ENCODE measurements at places on chromosomes 7 and 10. TPM values are rescaled to one million over a fixed set of nuclear protein-coding genes. Genes with fewer than 3 reads are reported as not detected.

The NKX2-3 gene
- not detected for total RNA-seq

The NUTM2B gene
- total RNA-seq: 0.73 TPM

The GIMAP8 gene
- total RNA-seq: not detected

The UBTD1 gene
- total RNA-seq: 15.8 TPM

The ABCB1 gene
- total RNA-seq: 0.20 TPM

The NAT16 gene
- not detected for total RNA-seq

The GIMAP2 gene
- 1.4 TPM for total RNA-seq

The NXPH1 gene
- not detected for total RNA-seq

The BLNK gene
- not detected for total RNA-seq

The MINDY4 gene
- 14.7 TPM for total RNA-seq

The ZNF727 gene
- 1.8 TPM for total RNA-seq

The SPRN gene
- 0.37 TPM for total RNA-seq

The NEURL1 gene
- total RNA-seq: 0.39 TPM

The MORN4 gene
- total RNA-seq: 3.7 TPM

The PAOX gene
- 4.8 TPM for total RNA-seq

The LLCFC1 gene
- not detected for total RNA-seq

The TLL2 gene
- under 0.01 TPM for total RNA-seq

The PNLIPRP2 gene
- not detected for total RNA-seq

The CUL2 gene
- total RNA-seq: 29.3 TPM

The NUTM2E gene
- total RNA-seq: not detected

The CLCN1 gene
- not detected for total RNA-seq

The ANKRD26 gene
- total RNA-seq: 12.7 TPM

The RPEL1 gene
- 0.37 TPM for total RNA-seq

The SEPHS1 gene
- total RNA-seq: 29.1 TPM

The ZNF467 gene
- 0.20 TPM for total RNA-seq

The TMEM176B gene
- total RNA-seq: not detected

The SPDYE17 gene
- not detected for total RNA-seq

The FANK1 gene
- 0.20 TPM for total RNA-seq

The MLXIPL gene
- 1.5 TPM for total RNA-seq

The MASTL gene
- total RNA-seq: 14.7 TPM

The ENTPD1 gene
- not detected for total RNA-seq

The SPDYE6 gene
- total RNA-seq: not detected

The MYL7 gene
- 0.73 TPM for total RNA-seq

The MSMB gene
- not detected for total RNA-seq

The NUDT13 gene
- total RNA-seq: 2.9 TPM

The FZD1 gene
- 16.5 TPM for total RNA-seq

The MARVELD1 gene
- total RNA-seq: 39.9 TPM

The PDE6C gene
- not detected for total RNA-seq

The CRYGN gene
- total RNA-seq: under 0.01 TPM

The KIAA1549 gene
- total RNA-seq: 1.2 TPM
